HT-29 (cell line): ENCODE measurements at places on chromosomes 7 and 10.

DNA sequence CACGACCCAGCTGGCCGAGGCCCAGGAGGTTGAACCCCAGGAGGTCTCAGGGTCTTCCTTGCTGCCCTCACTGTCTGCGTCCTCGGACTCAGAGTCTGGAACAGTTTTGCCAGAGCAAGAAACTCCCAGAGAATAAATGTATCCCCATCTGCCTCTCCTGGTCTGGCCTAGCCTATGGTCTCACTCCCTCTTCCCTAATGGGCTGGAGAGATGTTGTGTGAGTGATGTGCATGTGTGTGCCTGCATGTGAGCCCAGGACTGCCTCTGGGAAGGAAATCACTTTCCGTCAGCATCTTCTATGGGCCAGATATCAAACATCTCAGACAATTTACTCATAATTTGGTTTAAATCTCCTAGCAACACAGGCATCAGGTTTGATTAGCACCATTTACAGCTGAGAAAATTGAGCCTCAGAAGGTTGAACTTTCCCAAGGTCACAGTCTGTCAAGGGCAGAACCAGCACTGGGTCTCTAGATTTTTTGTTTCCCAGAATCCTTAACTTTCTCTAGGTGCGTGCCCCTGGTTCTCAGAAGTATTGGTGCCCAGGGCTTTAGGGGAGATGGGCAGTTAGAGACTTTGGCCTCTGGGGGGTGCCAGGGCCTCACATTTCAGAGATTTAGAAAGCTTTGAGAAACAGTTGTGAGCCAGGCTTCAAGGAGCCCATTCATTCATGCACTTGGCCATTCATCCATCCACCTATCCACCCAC is 4.9 kb downstream of the TMEM270 start:
- DNase-seq = peak; percentile 85

GRCh38 chr10:30047924-30048531 is 11.4 kb downstream of the JCAD start:
- DNase-seq = no peak

GRCh38 chr7:132084776-132085388 is 491.4 kb downstream of the PLXNA4 start:
- peak; percentile 9 for DNase-seq

DNA sequence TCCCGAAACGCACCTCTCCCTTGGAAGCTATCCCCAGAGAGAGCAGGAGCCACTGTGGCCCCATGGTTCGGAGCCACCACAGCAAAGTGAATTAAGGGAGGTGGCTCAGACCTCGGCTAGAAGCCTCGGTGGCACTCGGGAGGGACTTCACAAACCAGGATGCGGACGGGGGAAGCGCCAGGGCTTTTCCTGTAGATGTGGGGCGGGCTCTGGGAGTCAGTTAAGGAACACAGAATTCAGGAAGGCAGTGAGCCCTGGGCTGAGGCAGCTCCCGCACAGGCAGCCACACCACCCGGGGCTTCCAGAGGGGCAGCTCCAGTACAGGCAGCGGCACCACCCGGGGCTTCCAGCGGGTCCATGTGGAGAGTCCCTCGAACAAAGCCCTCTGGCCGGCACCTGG is 42.7 kb upstream of the DPYSL4 start:
- no peak for DNase-seq

DNA sequence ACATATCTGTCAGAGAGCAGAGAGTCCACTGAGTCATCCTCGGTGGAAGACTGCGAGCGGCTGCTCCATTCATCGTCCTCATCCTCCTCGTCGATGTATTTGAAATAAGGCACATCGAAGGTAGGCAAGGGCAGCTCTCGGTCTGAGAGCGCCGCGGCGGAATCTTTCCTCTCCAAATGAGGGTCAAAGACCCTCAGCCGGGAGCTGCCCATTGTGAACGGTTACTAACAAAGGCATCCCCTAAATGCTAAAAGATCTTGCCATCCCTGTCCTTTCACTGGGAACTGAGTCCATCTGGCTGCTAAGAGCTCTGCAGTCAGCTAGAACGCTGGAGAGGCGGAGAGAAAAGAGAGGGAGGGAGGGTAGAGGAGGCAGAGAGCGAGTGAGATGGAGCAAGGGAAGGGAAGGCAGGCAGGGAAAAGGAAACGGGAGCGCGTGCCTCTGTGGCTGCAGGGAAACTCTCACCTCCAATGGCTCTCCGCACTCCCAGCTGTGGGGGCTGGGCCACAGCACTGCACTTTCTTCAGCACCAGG is 163.4 kb downstream of the RAPGEF5 start:
- no peak for DNase-seq

DNA sequence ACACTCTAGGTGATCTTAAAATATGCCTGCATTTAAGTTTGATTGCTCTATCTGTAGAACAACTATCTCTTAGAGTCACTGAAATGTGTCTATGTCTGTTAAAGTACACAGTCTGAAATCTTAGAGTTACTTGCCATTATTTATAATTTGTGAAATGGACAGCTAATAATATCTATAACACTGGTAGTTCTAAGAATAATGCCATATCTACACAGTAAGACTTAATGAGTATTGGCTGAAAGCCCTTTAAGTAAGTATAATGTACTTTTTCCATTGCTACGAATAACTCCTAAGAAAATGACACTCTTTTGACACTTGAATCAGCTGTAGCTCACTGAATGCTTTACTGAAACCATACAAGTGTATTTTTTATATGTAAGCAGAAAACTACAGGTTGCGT is 567.4 kb upstream of the PCDH15 start:
- no peak for DNase-seq

DNA sequence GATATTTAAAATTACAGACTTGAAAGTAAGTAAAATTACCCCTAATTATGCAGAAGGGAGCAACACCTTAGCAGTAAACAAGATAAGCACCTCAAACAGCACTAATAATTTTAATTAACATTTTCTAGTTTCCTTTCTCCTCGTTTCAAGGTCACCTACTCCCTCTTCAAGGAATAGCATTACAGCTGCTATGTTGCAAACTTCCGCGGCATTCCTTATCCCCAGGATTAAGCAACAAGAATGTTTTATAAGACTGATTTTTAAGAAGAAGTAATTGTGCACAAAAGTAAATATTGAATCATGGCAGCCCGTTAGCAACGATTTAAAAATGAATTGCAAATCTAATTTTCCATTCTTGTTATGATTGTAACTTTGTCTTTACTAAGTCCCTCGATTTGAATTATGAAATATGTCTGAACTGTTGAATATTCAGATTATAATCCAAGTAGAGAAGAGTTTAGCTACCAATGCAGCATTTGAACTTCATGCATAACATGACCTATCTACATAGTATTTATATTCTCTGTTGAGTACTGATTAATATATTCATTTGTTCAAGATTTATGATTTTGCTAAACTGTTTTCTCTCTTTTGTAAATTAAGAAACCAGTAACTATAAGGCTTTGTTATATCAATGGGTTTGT is 593.5 kb upstream of the MGMT start:
- DNase-seq = no peak
